ENCODE measurements at places on chromosomes 5 and 9.

- DNase-seq = no peak
Measured at GRCh38 chr5:133661389-133661788, 49.0 kb upstream of the FSTL4 start.

- DNase-seq = no peak
Measured at GRCh38 chr5:146753641-146754040, 124.9 kb downstream of the PPP2R2B start.

- DNase-seq = no peak
Measured at GRCh38 chr9:28774433-28775235, 1201.4 kb upstream of the C9orf72 start.

DNA sequence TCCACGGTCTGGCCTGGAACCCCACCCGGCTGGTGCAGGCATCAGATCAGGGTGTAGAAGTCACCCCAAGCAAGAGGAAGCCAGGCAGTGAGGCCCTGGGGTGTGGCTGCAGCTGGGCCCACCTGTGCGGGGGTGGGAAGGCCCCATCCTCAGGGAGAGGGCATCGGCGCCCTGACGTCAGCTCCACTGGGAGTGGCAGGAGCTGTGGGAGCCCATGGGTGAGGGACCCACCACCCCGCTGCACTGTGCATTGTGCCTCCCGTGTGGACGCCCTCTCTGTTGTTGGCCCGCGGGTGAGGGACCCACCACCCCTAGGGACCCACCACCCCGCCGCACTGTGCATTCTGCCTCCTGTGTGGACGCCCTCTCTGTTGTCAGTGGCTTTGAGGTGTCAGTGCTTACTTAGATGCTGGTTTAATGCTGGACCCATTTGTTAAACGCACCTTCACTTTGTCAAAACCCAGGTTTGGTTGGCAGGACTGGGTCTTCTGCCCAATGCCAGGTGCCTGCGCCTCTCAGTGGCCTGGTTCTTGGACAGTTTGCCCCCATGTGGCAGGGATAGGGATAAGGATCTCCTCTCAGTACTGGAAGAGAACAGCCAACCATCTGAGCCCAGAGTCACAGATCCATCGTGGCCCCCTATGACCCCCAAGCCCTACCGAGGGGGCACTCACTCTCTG is 6.9 kb upstream of the EXOC3 start:
- DNase-seq = peak; percentile 52

DNA sequence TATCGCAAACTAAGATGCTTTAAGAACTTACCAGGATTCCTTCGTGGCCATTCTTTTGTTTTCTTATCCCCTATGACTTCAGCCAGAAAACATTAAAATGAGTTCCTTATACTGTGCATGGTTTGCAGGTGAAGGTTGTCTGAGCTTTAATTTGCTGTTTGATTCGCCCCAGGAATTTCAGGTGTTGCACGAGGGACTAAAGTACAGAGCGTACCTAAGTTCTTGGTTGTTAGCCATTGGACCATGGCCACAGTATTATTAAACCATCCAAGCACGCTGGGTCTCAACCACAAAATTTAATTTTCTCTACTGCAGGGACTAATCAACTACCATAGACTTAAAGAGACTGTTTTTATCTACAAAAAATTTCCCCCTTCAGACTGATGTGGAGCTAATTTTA is 208.4 kb upstream of the MPDZ start:
- DNase-seq = no peak

DNA sequence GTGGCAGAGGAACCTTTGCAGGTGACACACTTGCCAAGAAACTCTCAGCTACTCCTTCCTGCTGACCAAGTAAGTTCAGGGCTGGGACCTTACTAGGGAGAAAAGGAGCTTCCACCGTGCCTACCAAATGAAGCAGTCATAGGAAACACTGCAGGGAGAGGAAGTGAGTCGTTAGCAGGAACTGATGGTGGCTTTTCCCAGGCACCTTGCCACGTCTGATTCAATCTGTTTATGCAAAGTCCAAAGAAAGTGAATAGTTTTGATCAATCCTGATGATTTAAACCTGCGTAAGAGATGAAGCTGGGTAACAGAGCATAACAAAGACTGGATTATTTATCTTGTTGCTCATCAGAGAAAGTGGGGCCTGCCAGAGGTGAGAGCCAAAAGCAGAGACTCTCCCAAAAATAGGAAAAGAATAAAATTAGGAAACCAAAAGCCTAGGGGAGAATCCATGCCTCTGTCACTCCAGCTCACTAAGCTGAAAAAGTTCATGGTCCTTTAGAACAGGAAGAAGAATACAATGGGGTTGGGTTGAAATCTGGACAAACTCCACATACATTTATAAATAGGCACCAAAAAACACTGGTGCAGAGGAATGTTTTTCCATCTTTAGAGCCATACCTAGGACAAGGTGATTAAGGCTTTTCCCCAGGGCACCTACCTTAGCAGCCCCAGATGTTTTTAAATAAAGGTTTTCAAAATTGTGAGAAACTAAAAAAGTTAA is 9.3 kb upstream of the PFDN1 start:
- peak; percentile 94 for DNase-seq

DNA sequence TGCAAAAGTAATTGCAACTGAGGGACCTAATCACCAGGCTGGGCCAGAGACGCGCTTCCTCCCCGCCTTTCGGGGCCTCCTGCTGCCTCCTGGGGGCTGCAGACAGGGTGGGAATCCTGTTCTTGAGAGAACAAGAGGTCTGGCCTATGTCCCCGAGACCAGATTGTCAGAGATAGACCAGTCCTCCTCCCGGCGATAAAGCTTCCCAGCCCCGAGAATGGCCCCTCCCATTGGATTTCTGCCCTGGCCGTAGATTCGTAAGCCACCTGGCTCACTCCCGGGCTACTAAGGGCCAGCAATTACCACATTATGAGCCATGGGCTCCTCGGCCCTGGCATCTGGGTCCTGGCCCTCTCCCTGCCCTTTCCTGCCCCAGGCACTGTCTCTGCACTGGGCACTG is 70.4 kb downstream of the HRH2 start:
- DNase-seq = no peak

DNA sequence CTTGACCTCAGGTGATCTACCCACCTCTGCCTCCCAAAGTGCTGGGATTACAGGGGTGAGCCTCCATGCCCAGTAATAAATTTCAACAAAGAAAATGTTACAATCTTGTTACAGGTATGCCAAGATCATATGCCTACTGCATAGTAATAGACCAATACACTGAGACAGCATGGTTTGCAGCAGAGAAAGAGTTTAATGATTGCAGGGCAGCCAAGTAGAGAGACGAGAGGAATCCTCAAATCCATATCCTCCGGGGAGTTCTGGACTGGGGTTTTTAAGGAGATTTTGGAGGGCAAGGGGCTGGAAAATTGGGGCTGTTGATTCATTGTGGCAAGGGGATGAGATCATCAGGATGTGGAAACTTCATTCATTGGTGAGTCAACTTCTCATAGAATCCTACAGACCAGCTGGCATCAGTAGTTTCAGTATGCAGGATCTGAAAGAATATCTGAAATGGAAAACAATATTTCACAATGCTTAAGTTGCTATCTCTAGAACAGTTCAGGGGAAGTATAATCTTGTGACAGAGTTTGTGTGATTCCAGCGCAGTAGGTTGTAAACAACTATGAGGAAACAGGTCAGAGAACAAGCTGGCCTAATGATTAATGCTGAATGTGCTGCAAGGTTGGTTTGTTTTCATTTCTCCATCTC is 14.8 kb upstream of the TUT7 start:
- peak; percentile 42 for DNase-seq

DNA sequence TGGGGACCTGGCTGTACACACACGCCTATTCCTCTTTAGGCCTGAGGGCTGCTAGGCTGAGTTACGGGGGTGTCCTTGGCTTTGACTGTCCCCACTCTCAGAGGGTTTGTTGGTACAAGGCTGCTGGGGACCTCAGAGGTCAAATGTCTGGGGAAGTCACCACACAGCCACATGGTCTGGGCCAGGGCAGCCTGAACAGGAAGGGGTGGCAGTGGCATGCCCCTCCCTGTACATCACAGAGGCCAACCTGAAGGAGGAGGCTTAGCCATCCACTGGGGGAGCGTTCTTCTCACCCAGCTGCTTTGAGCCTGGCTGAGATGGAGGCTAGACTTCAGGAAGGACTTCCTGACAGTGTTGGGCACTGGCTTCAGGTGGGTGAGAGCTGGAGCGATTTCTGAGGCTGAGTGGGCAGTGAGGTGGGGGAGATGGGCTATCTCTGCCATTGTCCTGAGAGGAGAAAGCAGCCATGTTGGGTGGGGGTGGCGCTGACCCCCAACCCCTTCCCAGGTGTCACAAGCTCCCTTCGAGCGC is 36.3 kb downstream of the CXXC5 start:
- DNase-seq = no peak

- no peak for DNase-seq
Measured at GRCh38 chr5:55021410-55021809, 2.6 kb upstream of the GZMK start.

DNA sequence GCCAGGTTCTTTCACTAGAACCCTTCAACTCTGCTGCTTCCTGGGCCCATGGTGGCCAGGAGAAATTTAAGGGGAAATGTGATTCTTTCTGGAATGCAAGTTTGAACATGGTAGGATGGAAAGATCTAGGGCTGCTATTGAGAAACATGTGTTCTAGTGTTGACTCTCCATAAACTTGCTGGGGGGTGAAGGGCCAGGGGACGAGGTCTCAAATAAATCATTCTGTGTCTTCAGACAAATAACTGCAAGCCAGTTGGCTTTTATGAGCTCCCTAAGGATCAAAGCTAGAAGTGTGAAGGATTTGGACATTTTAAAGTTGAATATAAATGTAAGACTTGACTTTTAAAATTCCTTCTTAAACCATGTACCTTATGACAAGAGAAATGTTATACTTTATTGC is 78.5 kb downstream of the ZNF366 start:
- DNase-seq = no peak

DNA sequence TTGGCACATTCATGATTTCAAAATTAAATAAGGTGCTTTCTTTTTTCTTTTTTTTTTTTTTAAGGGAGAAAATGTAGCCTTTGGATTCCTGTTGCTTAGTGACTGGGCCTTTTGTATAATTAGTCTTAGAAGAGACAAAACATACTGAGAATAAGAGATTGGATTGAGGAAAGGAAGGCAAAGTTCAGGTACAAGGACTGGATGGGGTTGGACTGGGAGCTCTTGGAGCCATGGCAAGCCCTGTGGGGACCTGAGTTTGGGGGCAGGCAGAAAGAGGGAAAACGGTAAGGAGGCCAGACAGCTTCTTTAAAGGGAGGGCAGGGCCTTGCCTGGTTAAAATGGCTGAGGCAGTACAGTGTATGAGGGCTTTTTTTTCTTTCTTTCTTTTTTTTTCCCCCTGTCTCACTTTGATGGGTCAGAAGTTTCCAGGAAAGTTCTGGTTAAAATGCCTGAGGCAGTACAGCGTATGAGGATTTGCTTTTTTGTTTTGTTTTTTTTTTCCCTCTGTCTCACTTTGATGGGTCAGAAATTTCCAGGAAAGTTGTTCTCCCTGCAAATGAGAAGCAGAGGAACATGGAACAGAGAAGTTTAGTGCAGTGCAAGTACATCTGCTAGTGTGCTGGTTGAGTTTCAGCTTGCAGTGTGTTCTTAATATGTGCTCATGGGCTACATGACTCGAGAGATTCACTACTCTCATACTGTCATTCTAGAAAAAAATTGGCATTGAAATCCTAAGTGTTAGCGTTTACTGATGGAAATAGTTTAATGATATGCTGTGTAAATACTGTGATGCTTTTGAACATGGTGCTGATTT is 16.8 kb downstream of the SNX18 start:
- DNase-seq = no peak

- DNase-seq = peak; percentile 20
Measured at GRCh38 chr9:91214867-91215266, 146.9 kb downstream of the AUH start.

DNA sequence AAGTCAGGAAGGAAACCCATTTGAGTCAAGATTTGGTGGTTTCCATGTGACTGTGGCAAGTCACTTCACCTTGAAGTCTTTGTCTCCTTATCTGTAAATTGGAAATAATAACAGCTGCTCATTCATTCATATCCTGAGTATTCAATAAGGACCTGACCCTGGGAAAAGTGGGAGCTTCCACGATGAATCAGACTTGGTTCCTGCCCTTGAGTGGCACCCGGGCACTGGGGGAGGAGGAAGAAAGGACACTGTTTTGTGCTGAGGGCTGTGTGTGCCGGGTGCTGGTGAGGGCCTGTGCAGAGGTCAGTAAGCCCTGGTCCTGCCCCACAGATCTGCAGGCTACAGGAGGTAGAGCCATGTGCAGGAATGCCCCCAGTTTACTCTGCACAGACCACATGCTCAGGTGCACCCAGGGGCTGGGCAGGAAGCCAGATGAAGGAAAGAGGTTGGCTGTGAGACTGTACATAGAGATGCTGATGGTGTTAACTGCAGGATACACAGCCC is 6.8 kb downstream of the NDST1 start:
- DNase-seq = peak; percentile 69

DNA sequence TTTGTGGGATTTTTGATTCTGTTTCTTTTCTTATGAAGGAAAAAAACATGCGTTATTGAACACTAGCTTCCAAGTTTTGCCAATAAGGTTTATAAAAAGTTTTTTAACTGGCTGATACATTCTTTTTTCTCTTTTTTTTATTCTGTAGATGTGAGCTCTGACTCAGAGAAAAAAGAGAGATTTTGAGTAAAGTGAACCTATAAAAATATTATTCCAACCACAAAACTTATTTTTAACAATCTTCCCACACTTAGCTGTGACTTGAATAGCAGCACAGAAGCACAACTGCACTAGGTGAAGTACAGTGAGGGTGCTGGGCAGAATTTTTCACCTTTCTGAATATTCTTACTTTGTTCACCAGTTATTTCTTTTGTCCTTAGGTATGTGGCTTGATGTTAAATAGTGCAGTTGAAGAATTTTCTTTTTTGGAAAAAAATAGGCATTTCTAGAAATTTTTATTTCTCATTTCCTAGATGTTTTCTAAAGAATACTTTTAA is 41.6 kb downstream of the CHSY3 start:
- DNase-seq = peak; percentile 13

DNA sequence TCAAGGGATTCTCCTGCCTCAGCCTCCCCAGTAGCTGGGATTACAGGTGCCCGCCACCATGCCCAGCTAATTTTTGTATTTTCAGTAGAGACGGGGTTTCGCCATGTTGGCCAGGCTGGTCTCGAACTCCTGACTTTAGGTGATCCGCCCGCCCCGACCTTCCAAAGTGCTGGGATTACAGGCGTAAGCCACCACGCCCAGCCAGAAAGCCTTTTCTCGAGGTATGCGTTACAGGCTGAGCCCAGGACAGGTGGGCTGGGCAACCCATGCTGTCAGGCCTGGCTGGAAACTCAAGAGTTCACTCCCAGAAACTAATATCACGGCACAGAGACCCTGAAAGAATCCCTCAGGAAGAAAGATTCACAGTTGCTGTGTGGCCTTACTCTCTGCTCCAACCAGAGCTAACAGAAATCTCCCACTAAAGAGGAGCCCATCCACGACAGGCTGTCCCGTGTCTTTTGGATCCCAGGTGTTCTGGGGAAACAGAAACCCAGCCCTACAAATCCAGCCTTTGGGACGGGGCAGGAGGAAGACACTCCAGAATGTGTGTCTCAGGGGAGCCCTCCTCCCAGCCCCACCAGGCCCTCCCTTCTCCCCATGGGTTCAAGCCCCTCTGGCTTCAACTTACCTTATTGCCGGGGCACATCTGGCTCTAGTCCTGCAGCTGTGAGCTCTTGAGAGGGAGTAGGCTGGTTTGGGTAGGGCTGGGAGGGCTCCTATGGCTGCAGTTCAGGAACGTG is 400 bp downstream of the TIFAB start:
- DNase-seq = no peak

- no peak for DNase-seq
Measured at GRCh38 chr9:3023449-3023848, 179.6 kb upstream of the PUM3 start.

GRCh38 chr5:71662381-71662780 is 56.7 kb upstream of the CARTPT start:
- DNase-seq = no peak

GRCh38 chr9:94719878-94720277 is 6.6 kb upstream of the AOPEP start:
- no peak for DNase-seq
